CD4-positive, alpha-beta T cell (primary cell): ENCODE measurements at places on chromosomes 7 and 10. TPM values are rescaled to one million over a fixed set of nuclear protein-coding genes. Genes with fewer than 3 reads are reported as not detected.

- no peak overlapping the region for H3K4me3 ChIP-seq
- H3K36me3 ChIP-seq: no peaks in the 10 kb centered on the region
- no peak for DNase-seq
- H3K27ac ChIP-seq: no peak overlapping the region
Observed at GRCh38 chr7:132022188-132022587, 465.8 kb upstream of the PODXL start.

DNA sequence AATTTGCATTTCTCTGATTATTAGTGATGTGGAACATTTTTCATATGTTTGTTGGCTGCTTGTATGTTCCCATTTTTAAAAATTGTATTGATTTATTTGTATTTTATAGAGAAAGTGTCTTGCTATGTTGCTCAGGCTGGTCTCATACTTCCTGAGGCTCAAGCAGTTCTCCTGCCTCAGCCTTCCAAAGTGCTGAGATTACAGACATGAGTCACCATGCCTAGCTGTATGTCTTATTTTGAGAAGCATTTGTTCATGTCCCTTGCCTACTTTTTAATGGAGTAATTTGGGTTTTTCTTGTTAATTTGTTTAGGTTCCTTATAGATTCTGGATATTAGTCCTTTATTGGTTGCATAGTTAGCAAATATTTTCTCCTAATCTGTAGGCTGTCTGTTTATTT, 214.2 kb upstream of the KAT6B start:
- DNase-seq: no peak
- H3K36me3 ChIP-seq: no peaks in the 10 kb centered on the region
- H3K4me3 ChIP-seq: no peak overlapping the region
- H3K27me3 ChIP-seq: no peaks in the 10 kb centered on the region
- no peaks in the 10 kb centered on the region for H3K4me1 ChIP-seq

- DNase-seq: no peak
- H3K27me3 ChIP-seq: no peaks in the 10 kb centered on the region
Observed at GRCh38 chr7:49800031-49800430, 26.6 kb downstream of the VWC2 start.

The IQUB gene
- not detected for total RNA-seq

The MPLKIP gene
- total RNA-seq: 14.3 TPM

The PLEKHA1 gene
- total RNA-seq: 24.9 TPM

- no peak overlapping the region for H3K4me3 ChIP-seq
- no peak overlapping the region for H3K27ac ChIP-seq
- no peaks in the 10 kb centered on the region for H3K36me3 ChIP-seq
Observed at GRCh38 chr10:18213271-18213670, 73.0 kb downstream of the CACNB2 start.

- no peaks in the 10 kb centered on the region for H3K27me3 ChIP-seq
- no peaks in the 10 kb centered on the region for H3K36me3 ChIP-seq
- DNase-seq: no peak
- H3K4me3 ChIP-seq: no peak overlapping the region
- no peaks in the 10 kb centered on the region for H3K4me1 ChIP-seq
Observed at GRCh38 chr7:81600608-81601007, 169.2 kb downstream of the HGF start.
